ENCODE measurements at places on chromosomes 11 and 22. TPM values are rescaled to one million over a fixed set of nuclear protein-coding genes. Genes with fewer than 3 reads are reported as not detected.

RIN1 gene
- 19.2 TPM for total RNA-seq

NAT10 gene
- total RNA-seq = 24.8 TPM

GRM5 gene
- total RNA-seq = not detected

SERGEF gene
- total RNA-seq = 30.7 TPM

BTBD10 gene
- 29.2 TPM for total RNA-seq

UPB1 gene
- total RNA-seq = not detected

CEP126 gene
- 9.6 TPM for total RNA-seq

DRD4 gene
- 1.2 TPM for total RNA-seq

APOBEC3B gene
- total RNA-seq = not detected

KCTD14 gene
- total RNA-seq = 2.9 TPM

SLC5A12 gene
- total RNA-seq = not detected

GALR3 gene
- not detected for total RNA-seq

HTR3A gene
- total RNA-seq = not detected

RAC2 gene
- 15.7 TPM for total RNA-seq

TRIM21 gene
- total RNA-seq = 12.8 TPM

MN1 gene
- total RNA-seq = 6.1 TPM

OR8D2 gene
- not detected for total RNA-seq

GLYAT gene
- not detected for total RNA-seq

GNG3 gene
- total RNA-seq = 2.5 TPM

LAYN gene
- total RNA-seq = 22.3 TPM

MIAT gene
- total RNA-seq = 2.7 TPM

MAPK8IP2 gene
- 3.2 TPM for total RNA-seq

POU2AF1 gene
- not detected for total RNA-seq

CTSF gene
- total RNA-seq = 85.7 TPM

DCHS1 gene
- 28.7 TPM for total RNA-seq

KRTAP5-8 gene
- not detected for total RNA-seq

OR4A16 gene
- not detected for total RNA-seq

LRRC32 gene
- total RNA-seq = 66.3 TPM

OR8G5 gene
- not detected for total RNA-seq

B4GALNT4 gene
- 15.5 TPM for total RNA-seq

Measured in vagina (tissue), 2 donors.